ENCODE measurements at places on chromosomes 4 and X. TPM values are rescaled to one million over a fixed set of nuclear protein-coding genes. Genes with fewer than 3 reads are reported as not detected.

GRCh38 chrX:2679534-2680485 lies 11.3 kb upstream of the CD99 start:
- no peak for DNase-seq

Gene DTHD1
- polyA plus RNA-seq = 5.7 TPM

DNA sequence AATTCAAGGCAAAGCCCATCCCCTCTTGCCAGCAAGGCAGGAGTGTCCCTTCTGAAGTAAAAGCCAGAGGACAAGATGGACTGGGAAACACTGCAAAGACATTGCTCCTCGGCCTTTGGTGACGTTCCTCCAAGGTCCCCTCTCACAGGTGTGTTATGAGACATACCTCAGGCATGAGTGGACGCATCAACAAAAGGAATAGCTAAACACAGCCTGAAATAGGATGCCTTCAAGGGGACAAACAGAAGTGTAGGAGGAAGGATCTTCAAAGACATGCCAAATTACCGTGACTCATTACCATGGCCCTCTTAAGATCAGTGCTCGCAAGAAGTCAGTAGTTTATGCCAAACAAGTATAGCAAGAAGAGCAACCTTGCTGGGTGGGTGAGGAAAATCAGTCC lies 6.0 kb upstream of the IDS start:
- no peak for DNase-seq

Gene PSAPL1
- polyA plus RNA-seq = 0.10 TPM

DNA sequence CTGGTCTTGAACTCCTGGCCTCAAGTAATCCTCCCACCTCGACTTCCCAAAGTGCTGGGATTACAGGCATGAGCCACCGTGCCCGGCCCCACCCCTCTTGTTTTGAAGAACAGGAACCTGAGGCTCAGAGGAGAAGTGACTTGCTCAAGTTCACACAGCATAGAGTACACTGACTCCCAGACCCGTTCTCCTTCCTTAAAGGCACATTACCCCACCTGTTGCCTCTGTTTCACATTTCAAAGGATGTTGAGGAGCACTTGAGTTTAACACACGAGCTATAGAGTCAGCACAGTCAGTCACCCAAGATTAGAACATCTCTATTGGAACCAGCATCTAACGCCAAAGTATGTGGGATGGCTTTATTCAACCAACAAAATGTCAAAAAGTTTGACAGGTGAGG lies 51.1 kb downstream of the RAI2 start:
- no peak for DNase-seq

DNA sequence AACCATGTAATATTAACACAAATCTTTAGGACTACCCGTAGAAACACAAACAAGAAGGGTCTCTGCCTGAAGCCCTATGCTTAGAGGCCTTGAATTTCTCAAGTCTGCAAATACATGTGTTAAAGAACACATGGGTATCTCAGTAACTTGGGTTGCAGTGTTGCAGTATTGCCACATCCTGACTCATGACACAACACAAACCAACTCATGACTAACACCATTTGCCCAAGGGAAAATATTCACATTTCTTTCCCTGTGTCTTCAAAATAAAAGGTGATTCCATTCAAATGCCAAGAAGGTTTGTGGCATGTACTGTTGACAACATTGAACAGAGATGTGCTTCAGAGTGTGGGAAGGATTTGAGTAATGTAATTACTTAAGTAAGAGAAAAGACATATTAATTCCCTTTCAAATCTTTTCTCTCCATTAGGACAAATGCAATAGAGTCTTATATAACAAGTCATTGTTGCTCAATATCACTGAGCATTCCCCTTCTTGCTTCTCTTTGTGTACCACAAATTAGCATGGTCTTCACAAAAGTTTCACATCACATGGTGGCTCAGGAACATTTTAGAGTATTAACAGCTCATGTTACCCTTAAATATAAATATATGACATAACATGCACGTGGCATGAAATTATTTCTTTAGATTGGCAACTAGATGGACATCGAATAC lies 487.1 kb downstream of the STPG2 start:
- DNase-seq = no peak

- DNase-seq = no peak
Measured at GRCh38 chrX:129086802-129087201, 436.5 kb downstream of the SMARCA1 start.

- no peak for DNase-seq
Measured at GRCh38 chr4:7096236-7096635, 28.4 kb upstream of the GRPEL1 start.

DNA sequence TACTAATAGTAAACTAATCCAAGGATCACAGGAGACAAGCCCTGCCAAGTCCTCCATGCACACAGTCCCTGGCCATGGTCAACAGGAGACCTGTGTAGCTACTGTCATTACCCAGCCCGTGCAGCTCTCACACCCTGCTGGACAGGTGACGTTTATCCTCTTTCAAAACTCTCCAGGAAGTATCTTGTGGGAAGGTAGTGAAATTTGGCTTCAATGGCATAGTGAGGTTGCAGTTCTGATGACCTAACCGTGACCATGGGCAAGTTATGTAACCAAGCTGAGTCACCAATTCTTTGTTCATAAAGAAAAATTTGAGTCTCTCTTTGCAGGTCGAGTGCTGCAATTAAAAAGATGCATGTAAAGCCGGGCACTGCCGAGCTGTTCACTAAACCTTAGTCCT lies 11.3 kb upstream of the SLC2A9 start:
- DNase-seq = no peak

Gene SMIM10
- 6.5 TPM for polyA plus RNA-seq

DNA sequence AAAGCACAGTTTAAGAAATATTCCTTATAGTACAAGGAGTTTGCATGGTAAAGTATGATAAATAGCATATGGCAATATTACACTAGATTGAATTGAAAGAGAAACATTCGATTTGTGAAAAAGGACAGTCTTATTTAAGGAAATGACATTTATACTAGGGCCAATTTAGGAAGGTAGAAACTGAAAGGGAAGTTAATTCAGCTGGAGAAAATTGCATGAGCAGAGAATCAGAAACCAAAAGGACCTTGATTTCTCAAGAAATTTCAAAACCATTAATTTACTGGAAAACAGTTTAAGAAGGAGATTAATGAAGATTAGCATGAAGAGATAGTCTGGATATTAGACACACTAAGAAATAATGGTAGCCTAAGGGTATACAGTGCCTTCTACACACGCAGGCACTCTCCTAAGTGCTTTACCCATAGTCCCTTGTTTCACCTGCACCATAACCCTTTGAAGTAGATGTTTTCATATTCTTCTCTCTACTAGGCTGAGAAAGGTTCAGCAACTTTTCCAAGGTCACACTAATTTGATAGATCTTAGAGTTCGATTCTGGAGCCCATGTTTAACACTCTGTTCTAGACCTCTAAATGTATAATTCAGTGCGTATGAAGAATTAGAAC lies 259.1 kb upstream of the SLIT2 start:
- no peak for DNase-seq

DNA sequence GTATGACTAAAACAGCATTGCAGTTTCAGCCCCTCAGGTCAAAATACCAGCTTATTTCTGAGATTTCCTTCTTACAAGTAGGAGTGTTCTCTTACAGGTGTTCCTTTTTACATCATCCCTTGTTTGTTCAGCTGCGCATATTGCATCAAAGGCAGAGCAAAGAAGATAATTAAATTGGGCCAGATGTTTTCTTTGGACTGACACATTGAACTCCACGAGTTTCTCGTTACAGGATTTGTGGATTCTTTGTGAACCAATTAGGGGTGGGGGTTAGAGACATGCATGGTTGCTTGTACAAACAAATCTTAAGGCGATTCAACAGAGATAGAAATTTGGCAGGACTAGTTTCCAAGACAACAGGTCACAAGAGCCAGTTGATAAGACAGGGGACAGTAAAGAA lies 95.7 kb downstream of the SPANXN4 start:
- DNase-seq = no peak

Gene TMEM156
- polyA plus RNA-seq = 0.33 TPM

GRCh38 chr4:91916219-91916618 lies 387.5 kb upstream of the GRID2 start:
- DNase-seq = no peak

GRCh38 chr4:23932901-23933308 lies 43.1 kb upstream of the PPARGC1A start:
- DNase-seq = no peak

Gene GPR82
- 0.26 TPM for polyA plus RNA-seq

Gene GSTCD
- 20.8 TPM for polyA plus RNA-seq

GRCh38 chrX:281166-281999 lies at the start of gene PLCXD1:
TSS of gene PLCXD1 (plus strand) at chrX:281381. CDS start at chrX:284188, 2,807 bp downstream.
- peak; percentile 27 for DNase-seq

- no peak for DNase-seq
Measured at GRCh38 chr4:165415910-165416309, 37.1 kb downstream of the CPE start.

DNA sequence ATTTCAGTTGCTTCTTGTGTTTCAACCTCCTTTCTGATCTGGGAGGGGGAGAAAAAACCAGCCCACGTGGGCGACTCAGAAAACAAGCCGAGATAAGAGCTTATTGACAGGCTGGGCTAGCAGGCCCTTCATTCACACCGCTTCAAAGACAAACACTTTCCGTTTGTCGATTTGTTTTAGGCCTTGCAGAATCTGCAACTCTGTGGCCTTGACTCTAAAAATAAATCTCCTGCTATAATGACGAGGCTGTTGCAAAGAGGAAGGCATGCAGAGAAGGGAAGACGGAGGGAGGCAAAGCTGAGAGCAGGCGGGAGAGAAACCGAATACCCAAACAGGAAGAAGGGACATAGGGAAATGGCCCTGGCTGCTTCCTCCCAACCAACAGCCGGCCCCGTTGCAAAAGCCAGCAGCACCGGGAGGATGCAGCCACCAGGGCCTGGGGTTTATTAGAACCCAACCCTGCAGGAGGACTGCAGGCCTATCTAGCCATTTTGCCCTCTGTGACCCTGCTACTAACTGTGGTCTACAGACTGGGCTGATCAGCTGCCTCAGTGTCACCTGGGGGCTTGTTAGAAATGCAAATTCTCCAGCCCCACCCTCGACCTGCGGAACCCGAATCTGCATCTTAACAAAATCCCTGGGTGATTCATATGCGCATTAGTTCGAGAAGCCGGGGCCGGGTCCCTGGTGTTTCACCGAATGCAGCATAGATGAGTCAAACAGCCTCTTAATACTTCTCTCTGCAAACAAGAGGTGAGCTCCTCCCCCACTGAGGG lies 325.5 kb downstream of the BCOR start:
- DNase-seq = peak; percentile 43

DNA sequence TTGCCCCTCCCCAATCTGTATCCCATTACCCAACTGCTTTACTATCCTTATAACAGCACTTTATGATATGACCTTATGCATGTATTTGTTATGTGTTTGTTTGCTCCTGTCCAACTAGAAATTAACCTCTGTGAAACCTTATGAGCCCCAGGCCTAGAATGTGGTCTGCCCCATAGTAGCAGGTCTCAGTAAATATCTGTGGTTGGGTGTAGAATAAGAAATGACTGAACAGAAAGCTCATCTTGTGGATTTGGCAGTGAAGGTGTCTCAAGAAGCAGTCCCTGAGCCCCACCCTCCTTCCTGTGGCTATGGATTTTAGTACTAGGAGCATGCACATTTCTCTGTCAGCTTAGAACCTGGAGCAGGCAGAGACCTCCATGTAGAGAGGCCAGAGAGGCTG lies 229.0 kb upstream of the LCORL start:
- no peak for DNase-seq

DNA sequence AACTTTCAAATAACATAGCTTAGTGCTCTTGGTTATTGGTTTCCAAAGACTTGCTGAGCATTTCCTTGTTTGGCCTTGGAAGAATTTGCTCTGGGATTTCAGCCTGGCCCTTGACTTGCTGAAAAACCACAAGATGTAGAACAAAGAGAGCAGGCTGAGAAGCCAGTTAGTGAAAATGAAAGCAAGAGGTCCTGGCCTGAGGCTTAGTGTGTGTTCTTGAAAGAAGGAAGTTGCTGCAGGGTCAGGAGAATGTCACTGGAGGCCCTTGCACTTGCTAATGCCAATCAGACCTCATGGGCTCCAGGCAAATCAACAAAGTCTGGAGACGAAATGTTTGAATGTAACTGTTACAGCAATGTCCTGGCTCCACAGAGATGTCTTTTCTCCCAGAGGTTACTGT lies 79.4 kb downstream of the SYNPO2 start:
- DNase-seq = peak; percentile 46

- no peak for DNase-seq
Measured at GRCh38 chr4:108129196-108129595, 39.5 kb downstream of the LEF1 start.

DNA sequence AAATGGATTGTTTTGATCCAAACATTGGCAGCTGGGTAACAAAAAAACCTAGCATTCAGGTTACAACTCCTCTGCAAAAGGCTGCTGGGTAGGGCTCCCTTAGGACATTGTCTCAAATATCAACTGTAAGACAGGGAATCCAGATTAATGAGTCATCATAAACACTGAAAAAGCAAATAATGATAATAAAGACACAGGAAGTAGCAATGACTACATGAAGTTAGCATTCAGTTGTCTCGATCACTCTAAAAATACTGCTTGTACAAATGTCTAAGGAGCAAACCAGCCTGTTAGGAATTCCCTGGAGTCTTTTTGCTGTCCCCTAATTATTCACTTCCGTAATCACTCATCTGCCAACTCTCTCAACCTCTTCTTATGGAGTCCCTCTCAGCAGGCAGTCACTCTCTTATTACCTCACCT lies 259.2 kb downstream of the GPC3 start:
- DNase-seq = no peak

DNA sequence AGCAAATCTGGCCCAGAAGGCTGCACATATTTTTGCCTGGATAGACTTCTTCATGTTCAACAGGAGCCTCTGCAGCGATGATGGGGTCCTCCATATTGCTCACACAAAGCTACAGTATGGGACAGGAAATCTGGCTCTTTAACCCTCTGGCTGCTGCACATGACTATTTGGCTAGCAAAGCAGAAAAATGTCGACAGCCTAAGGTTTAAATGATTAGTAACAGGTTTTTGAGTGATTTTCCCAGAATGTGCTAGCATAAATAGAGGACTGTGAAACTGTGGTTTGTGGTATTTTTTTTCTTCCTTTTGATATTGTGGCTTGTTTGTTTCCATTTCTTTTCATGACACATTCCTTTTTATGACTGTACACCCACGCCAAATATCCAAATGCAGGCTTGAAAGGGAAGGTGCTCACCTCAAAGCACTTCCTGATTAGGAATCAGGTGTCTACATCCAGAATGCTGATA lies 120.2 kb upstream of the GK2 start:
- no peak for DNase-seq

Gene GBA3
- not detected for polyA plus RNA-seq

DNA sequence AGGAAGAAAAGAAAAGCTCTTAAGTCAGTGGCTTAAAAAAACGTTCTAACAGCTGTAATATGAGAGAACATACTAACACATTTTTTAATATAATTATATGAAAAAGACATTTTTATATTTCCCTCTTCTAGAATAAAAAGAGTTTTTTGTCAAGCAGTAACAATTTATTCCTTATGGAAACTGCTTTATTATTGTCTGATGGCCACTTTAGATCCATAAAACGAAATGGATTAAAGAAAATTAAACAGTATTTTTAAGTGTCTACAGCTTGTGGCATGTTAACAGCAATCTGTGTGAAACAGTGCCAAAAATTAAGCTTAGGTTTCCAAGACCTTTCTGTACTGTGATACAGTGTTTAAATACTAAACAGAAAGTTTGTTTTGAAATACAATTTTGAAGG lies 55.5 kb upstream of the TENM3 start:
- DNase-seq = no peak

Gene FAM200B
- 45.2 TPM for polyA plus RNA-seq

All from right lung (tissue), 10 donors.